T-helper 17 cell (primary cell): ENCODE measurements at places on chromosomes 5 and 9.

GRCh38 chr5:39140558-39141168 lies 66.5 kb upstream of the RICTOR start:
- DNase-seq = no peak

DNA sequence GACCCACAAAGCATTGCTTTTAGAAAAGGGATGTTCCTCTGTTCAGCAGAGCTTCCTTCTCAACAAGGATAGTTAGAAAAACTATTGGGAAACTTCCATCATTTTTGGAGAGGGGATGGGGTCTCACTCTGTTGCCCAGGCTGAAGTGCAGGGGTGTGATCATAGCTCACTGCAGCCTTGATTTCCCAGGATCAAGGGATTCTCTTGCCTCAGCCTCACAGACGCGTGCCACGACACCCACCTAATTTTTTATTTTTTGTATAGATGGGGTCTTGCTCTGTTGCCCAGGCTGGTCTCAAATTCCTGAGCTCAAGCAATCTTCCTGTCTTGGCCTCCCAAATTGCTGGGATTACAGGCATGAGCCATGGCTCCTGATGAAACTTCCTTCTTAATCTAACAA lies 34.8 kb downstream of the PHAX start:
- no peak for DNase-seq

- no peak for DNase-seq
Observed at GRCh38 chr9:116985596-116985995, 298.5 kb downstream of the TRIM32 start.

DNA sequence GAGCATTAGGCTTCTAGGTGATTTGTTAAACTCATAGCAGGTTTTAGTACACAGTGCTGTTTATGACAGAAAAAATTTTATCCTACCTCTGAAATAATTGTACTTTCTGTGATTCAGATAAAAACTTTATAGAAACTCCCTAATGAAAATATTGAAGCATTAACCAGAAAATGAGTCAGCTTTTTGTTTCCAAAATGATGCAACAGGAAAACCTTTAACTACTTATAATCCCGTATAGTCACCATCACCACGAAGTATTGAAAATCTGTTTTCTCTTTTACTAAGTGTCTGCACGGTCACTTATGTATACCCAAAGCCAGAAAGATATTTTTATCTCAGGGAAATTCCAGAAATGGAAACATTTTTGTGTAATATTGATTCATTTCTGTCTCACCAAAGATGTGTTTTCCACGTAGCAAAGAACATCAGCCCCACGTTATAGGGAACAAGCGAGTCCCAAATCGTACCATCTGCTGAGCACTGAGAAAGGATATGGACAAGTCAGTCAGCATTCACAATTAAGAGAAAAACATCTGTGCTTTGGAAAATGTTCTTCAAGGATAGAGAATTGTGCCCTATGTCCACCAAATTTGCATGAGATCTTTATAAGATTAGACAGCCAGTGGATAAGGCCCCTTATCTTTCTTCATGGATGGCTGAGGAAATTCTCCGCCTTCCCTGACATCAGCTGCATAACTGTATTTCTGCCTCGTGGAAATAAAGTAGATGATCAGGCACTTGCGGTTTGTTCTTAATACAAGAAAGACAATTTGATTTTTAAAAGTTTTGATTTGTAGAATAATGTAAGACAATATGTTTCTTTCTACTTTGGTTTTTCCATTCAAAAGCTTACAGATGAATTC lies 41.9 kb downstream of the TNFAIP8 start:
- no peak for DNase-seq

GRCh38 chr5:139146809-139147482 lies 51.2 kb downstream of the SIL1 start:
- no peak for DNase-seq

DNA sequence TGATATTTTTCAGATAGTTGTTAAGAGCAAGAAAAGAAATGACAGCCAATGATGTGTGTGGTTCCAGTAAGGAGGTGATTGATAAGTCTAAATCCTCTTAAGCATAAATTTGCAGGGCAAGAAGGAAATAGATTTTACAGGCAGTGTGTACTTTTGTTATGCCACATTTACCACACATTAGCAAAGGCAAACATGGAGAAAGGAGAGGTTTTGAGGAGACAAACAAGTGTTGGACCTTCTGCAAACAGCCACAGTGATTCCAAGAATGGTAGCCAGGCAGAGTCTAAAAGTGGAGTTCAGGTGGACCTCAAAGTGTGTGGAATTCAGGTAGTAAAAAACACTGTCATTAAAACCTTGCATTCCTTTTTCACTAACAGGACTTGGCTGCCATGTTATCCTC lies 295.9 kb upstream of the ITGA1 start:
- DNase-seq = no peak

DNA sequence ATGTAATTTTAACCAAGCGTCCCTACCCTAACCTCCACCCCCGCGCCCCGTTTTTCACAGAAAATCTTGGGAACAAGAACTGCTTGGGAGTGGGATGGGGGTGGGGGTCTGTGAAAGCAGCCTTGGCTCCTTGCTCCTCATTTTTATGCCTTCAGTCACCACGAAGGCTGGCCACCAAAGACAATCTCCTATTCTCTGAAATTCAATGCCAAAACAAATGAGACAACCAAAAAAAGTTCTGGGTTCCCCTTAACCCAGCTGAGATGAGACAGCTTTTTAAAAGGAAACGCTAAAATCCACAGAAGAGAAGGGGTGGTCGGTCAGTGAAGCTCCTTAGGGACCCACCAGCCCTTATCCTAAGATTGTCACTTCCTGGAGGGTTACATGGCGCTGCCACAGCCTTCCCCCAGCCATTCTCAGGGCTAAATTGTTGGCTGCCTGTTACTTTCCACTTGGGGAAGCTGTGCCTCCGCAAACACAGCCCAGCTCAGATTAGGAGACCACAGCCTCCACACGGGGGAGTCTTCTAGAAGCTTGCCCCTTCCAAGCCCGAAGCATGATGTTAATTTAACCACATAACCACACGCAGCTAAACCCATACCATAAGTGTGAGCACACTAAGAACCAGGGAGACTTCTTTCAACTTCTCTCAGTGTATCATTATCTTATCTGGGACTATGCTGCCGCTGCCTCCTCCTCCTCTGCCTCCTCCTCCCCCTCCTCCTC lies 136.3 kb downstream of the FOXD1 start:
- DNase-seq = no peak

- no peak for DNase-seq
Observed at GRCh38 chr9:124758691-124759090, 12.4 kb downstream of the NR6A1 start.

GRCh38 chr5:154325566-154325965 lies 120.2 kb upstream of the SAP30L start:
- no peak for DNase-seq

GRCh38 chr5:33549982-33550567 lies 109.3 kb downstream of the TARS1 start:
- DNase-seq = no peak

DNA sequence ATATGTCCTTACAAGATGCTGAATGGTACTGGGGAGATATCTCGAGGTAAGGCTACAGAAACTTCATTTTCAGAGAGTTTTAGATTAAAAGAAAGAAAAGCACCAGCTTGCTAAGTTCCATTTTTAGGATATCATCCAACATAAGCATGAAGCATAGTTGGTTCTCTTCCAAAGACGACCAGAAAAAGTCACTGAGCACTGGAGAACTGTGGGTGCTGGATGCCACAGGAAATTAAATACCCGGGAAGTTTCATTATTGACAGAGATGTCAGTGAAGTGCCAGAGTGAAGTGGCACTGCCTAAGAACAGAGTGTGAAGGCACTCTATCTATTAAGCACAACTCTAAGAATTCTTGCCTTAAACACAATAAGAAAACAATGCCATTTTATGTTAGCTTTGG lies 76.8 kb downstream of the PIK3R1 start:
- DNase-seq = no peak

- DNase-seq = no peak
Observed at GRCh38 chr9:113562653-113563381, 99.3 kb downstream of the RGS3 start.

DNA sequence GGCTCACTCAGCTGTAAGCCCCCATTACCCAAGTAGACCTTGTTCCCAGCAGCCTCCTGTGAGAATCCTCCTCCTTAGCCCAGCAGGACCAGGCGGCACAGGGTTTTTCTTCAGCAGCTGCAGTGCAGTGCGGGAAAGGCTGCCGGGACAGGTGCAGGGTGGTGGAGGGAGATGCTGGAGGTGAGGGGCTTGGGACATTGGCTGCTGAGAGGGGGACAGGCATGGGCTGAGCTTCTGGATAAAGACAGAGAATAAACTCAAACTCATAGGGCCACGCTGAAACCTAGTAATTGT lies 174.7 kb downstream of the CACNA1B start:
- no peak for DNase-seq

GRCh38 chr9:75190762-75191161 lies 102.4 kb downstream of the OSTF1 start:
- DNase-seq = no peak

GRCh38 chr9:36828611-36829013 lies 205.5 kb downstream of the PAX5 start:
- DNase-seq = no peak

- DNase-seq = no peak
Observed at GRCh38 chr5:160263326-160263855, 34.1 kb downstream of the FABP6 start.

DNA sequence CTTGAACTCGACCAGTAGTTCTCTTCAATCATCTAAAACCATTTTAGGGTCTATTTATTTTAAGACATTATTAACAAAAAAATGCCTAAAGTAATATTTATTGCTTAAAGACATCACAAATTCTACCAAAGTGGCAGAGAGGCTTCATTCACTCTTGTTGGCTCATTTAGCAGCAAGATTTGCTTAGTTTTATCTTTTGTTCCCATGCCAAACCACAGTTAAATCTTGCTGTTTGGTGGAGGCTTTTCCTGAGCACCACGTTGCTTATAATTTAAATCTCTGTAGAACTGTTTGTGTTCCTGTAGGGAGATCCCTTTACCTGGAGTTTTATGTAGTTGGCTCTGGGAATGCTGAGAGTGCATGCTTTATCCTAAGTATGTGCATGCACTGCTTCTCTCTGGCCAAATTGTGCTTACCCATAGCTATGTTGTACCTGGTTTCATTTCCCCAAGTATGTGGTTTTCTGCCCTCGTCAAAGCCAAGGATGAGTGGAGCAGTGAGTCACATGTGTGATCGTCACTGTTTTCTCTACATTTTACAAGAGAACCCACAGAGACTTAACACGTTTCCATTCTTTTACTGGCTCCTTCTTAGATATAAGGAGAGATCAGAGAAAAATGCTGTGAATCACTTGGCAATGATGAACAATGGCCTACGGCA lies 42.1 kb upstream of the MAST4 start:
- DNase-seq = no peak

GRCh38 chr5:32713770-32714381 lies 2.8 kb downstream of the NPR3 start:
- DNase-seq = no peak

GRCh38 chr9:137156567-137157375 lies 13.1 kb downstream of the LRRC26 start:
- peak; percentile 32 for DNase-seq

DNA sequence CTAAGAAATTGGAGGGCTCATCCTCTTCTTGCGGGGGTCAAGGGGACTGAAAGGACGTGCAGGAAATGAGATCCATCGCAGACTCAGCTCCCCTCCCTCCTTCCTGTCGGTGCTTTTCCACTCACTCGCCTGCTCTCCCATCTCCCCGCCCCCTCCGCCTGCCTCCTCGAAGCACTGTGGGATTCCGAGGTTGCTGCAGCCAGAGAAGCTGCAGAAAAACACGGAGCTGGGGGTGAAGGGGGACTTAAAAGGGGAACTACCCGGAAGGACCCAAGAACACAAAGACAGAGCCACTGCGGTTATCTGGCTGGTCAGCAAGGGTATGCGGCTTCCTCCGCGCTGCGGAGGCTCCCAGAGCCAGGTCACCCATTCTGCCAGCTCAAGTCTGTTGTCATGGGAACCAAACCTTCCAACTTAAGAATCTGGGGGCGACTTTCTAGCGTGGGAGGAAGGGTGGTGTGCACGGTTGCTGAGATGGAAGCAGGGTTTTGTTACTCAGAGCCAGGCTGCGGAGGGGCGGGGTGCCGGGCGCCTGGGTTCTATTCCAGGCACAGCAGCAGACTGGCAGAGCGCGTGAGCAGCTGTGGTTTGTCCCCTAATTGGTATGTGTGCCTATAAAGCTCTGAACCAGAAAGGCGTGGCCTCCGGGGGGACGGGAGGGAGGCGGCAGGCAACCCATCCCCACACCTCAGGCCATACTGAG lies 24.9 kb downstream of the PCDHGC5 start:
- no peak for DNase-seq

GRCh38 chr9:115058684-115059315 lies 59.2 kb downstream of the TNC start:
- no peak for DNase-seq

GRCh38 chr9:99026956-99027298 lies 78.0 kb upstream of the TGFBR1 start:
- DNase-seq = no peak

- DNase-seq = no peak
Observed at GRCh38 chr5:158570502-158570901, 529.2 kb downstream of the EBF1 start.

- DNase-seq = no peak
Observed at GRCh38 chr5:158877706-158878105, 222.0 kb downstream of the EBF1 start.

DNA sequence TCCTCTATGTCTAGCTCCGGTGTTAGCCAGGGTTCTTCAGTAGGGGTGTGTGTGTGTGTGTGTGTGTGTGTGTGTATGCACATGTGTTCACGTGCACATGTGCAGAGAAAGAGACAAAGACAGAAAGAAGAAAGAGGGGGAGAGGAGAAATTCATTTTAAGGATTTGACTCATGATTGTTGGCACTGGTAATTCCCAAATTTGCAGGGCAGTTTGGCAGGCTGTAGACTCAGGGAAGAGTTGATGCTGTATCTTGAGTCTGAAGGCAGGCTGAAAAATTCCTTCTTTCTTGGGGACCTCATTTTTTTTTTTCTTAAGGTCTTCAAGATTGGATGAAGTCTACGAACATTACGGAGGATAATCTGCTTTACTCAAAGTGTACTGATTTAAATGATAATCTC lies 335.7 kb downstream of the NSG2 start:
- DNase-seq = no peak

DNA sequence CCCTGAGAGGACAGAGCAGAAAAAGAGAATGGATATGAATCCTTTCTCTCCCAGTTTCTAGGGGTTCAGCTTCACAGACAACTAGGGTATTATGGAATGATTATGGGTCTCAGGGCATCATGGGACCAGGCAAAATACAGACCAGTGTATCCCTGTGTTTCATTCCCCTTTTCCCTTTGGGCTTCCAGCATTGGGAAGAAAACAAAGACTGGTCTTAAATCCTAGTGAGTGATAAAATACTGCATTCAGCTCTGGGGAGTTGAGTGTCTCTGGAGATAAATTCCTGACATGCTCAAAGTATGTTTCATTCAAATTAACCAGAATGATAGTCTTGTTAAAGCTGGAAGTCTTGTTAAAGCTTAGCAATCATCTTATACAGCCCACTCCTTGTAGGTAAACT lies 2.4 kb upstream of the POU4F3 start:
- no peak for DNase-seq

GRCh38 chr9:81363916-81364480 lies 325.3 kb downstream of the TLE1 start:
- DNase-seq = no peak

- no peak for DNase-seq
Observed at GRCh38 chr5:151359391-151359790, 12.0 kb upstream of the SLC36A2 start.
